ENCODE measurements at places on chromosomes 2 and 18. TPM values are rescaled to one million over a fixed set of nuclear protein-coding genes. Genes with fewer than 3 reads are reported as not detected.

Gene AGXT
- total RNA-seq, result not detected

Gene UGT1A3
- not detected for total RNA-seq

Gene GPR35
- 0.33 TPM for total RNA-seq

Gene CNDP1
- not detected for total RNA-seq

Gene RASGRP3
- 6.7 TPM for total RNA-seq

Gene ACTR3
- total RNA-seq, result 409 TPM

Gene FAP
- total RNA-seq, result 6.9 TPM
